ENCODE measurements at places on chromosomes 4 and X. TPM values are rescaled to one million over a fixed set of nuclear protein-coding genes. Genes with fewer than 3 reads are reported as not detected.
A peak's percentile ranks its signal among the peaks of the same experiment; 100 is the strongest.

DNA sequence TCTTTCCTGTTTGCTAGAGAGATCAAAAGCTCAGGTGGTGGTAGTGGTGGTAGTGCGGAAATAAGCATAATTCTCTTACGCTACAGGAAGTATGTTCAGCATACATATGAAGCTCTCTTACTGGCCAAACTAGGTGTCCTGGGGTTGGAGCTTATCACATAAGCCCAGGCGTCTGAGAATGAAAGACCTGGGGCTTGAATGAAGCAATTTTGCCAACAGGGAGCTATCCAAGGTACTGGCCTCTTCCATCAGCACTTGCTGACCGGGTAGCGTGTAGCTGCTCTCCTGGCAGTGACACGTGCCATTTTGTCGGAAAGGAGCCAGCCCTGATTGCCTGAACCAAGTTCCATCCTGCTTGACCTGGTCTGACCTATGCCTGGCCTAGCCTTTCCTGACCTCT is 65.9 kb upstream of the HPF1 start:
- H3K4me1 ChIP-seq = no peaks in the 10 kb centered on the region
- no peak overlapping the region for H3K4me3 ChIP-seq
- no peaks in the 10 kb centered on the region for H3K27me3 ChIP-seq
- H3K27ac ChIP-seq = no peak overlapping the region

GRCh38 chr4:139951021-139951420 is 203.0 kb downstream of the MAML3 start:
- no peaks in the 10 kb centered on the region for H3K4me1 ChIP-seq
- H3K36me3 ChIP-seq = no peaks in the 10 kb centered on the region
- H3K27me3 ChIP-seq = no peaks in the 10 kb centered on the region
- DNase-seq = no peak
- H3K4me3 ChIP-seq = no peak overlapping the region

DNA sequence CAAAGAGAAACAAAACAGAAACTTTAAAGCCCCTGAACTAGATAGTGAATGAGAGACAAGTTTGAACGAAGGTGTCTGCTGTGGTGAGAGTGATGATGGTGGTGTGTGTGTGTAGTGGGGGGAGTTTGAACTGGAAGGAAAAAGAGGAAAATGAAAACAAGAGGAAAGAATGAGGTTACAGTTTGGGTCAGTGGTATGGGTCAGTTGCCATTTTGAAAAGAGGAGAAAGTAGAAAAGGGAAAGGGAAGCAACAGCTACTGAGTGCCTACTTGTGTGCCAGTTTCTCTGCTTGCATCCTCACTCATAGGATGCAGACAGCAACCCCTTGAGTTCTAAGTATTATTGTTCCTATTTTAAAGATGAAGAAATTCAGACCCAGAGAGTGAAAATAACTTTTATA is 26.0 kb downstream of the NHSL2 start:
- no peak overlapping the region for H3K4me3 ChIP-seq
- no peak overlapping the region for H3K27ac ChIP-seq
- peaks cover 8% of the 10 kb centered on the region for H3K4me1 ChIP-seq
- H3K36me3 ChIP-seq = no peaks in the 10 kb centered on the region

DNA sequence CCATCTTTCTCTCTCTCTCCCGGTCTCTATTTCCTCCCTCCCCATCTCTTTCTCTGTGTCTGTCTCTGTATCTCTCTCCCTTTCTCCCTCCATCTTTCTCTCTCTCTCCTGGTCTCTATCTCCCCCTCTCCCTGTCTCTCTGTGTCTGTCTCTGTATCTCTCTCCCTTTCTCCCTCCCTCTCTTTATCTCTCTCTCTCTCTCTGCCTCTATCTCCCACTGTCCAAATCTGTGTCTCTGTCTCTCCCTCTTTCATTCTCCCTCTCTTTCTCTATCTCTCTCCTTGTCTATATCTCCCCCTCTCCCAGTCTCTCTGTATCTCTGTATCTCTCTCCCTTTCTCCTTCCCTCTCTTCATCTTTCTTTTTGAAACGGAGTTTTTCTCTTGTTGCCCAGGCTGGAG is 23.6 kb downstream of the IL3RA start:
- peaks cover 2% of the 10 kb centered on the region for H3K4me1 ChIP-seq
- H3K27ac ChIP-seq = no peak overlapping the region
- no peak overlapping the region for H3K4me3 ChIP-seq
- H3K27me3 ChIP-seq = no peaks in the 10 kb centered on the region
- DNase-seq = no peak
- no peaks in the 10 kb centered on the region for H3K36me3 ChIP-seq

GRCh38 chr4:151031831-151032605 is 16.9 kb upstream of the LRBA start:
- peaks cover 3% of the 10 kb centered on the region for H3K4me1 ChIP-seq
- no peaks in the 10 kb centered on the region for H3K36me3 ChIP-seq
- no peak overlapping the region for H3K4me3 ChIP-seq

GRCh38 chr4:95294321-95294720 is 254.5 kb downstream of the UNC5C start:
- H3K27ac ChIP-seq = no peak overlapping the region
- no peaks in the 10 kb centered on the region for H3K4me1 ChIP-seq
- H3K4me3 ChIP-seq = no peak overlapping the region

- DNase-seq = peak; percentile 51
- H3K4me1 ChIP-seq = peaks cover 11% of the 10 kb centered on the region
- no peak overlapping the region for H3K4me3 ChIP-seq
- no peaks in the 10 kb centered on the region for H3K36me3 ChIP-seq
- H3K27ac ChIP-seq = no peak overlapping the region
Measured at GRCh38 chrX:68684291-68684918, 36.9 kb downstream of the STARD8 start.

DNA sequence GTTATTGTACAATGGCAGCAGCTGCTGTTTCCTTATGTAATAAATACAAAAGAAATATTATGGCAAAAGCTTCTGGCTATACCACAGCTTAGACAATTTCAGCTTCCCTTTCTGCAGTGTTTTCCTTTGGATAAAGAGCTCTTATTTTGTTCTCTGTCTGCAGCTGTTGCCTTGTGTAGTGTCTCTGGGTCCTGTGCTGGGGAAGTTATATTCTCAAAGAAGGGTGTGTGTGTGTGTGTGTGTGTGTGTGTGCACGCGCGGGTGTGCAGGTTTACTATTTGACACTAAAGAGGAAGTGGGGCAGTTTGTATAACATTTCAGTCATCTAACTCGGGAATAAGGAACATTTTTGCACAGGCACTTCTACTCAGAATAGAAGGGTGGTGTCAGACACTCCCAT is 83.6 kb downstream of the REPS2 start:
- H3K4me1 ChIP-seq = no peaks in the 10 kb centered on the region
- DNase-seq = no peak
- no peaks in the 10 kb centered on the region for H3K27me3 ChIP-seq
- no peak overlapping the region for H3K27ac ChIP-seq
- H3K4me3 ChIP-seq = no peak overlapping the region

GRCh38 chr4:142194905-142195304 is 558.5 kb downstream of the IL15 start:
- H3K4me3 ChIP-seq = no peak overlapping the region
- H3K27ac ChIP-seq = no peak overlapping the region
- no peak for DNase-seq

- no peak overlapping the region for H3K27ac ChIP-seq
- H3K4me3 ChIP-seq = peak overlapping the region; percentile 90
- H3K27me3 ChIP-seq = no peaks in the 10 kb centered on the region
- H3K36me3 ChIP-seq = no peaks in the 10 kb centered on the region
- no peaks in the 10 kb centered on the region for H3K4me1 ChIP-seq
- DNase-seq = no peak
Measured at GRCh38 chrX:155028129-155028528, 1.5 kb downstream of the FUNDC2 start.

DNA sequence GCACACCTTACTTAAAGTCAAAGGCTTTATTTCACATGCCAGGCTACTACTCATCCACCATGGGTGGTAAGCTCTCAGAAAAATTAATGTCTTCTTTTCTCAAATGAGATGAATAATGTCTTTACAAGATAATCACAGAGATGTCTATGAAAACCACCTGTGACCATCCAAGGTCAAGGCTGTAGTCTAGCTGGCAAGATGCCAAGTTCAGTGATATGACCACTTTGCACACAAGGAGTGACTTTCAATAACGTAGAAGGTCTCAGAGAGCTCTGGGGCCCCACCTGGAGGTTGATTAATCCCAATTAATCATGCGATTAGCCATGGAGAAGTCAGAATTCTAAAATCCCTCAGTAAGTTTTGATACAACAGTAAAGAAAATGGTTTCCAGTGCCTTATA is 20.5 kb downstream of the ANOS1 start:
- H3K36me3 ChIP-seq = no peaks in the 10 kb centered on the region
- H3K27ac ChIP-seq = no peak overlapping the region
- peaks cover 4% of the 10 kb centered on the region for H3K4me1 ChIP-seq
- no peak overlapping the region for H3K4me3 ChIP-seq

DNA sequence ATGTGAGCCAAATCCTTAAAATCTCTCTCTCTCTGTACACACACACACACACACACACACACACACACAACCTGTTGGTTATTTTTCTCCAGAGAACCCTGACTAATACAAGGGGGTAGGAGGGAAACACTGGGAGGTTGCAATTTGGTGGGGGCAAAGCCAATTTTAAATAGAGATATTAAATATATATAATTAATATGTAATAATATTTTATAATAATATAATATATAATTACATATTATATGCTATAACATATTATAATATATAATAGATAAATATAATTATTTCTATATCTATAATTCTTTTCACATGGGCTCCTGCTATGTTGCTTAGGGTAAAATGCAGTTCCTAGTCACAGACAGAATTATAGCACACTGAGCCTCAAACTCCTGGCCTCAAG is 1354.2 kb downstream of the FSTL5 start:
- no peaks in the 10 kb centered on the region for H3K27me3 ChIP-seq
- H3K27ac ChIP-seq = no peak overlapping the region
- no peak overlapping the region for H3K4me3 ChIP-seq
- H3K36me3 ChIP-seq = no peaks in the 10 kb centered on the region

DNA sequence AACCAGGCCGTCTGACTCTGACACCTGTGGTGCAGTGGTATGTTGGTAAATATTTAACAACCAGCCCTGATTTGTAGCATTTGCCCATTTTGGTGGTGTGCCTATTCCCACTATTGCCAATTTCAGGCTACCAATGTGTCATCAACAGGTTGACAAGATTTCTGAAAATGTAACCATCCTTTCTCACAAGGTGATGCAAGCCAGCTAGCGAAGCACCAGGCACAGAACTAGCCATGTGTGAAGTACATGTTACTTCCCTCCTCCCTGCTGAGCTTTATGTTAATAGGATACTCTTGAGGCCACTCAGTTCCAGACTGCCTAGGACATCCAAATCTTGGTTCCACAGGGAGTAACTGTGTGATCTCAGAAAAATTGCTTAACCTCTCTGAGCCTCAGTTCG is 7.2 kb upstream of the MAMLD1 start:
- no peaks in the 10 kb centered on the region for H3K4me1 ChIP-seq
- H3K27me3 ChIP-seq = peaks cover 14% of the 10 kb centered on the region
- no peaks in the 10 kb centered on the region for H3K36me3 ChIP-seq
- no peak for DNase-seq
- no peak overlapping the region for H3K27ac ChIP-seq

PRAF2 gene
- total RNA-seq = 12.1 TPM

FOXR2 gene
- not detected for total RNA-seq

SPATA18 gene
- 2.0 TPM for total RNA-seq

CT45A2 gene
- total RNA-seq = not detected

TBC1D8B gene
- total RNA-seq = 7.8 TPM

NMU gene
- total RNA-seq = 30.5 TPM
